ENCODE measurements at places on chromosomes 2 and 18.

DNA sequence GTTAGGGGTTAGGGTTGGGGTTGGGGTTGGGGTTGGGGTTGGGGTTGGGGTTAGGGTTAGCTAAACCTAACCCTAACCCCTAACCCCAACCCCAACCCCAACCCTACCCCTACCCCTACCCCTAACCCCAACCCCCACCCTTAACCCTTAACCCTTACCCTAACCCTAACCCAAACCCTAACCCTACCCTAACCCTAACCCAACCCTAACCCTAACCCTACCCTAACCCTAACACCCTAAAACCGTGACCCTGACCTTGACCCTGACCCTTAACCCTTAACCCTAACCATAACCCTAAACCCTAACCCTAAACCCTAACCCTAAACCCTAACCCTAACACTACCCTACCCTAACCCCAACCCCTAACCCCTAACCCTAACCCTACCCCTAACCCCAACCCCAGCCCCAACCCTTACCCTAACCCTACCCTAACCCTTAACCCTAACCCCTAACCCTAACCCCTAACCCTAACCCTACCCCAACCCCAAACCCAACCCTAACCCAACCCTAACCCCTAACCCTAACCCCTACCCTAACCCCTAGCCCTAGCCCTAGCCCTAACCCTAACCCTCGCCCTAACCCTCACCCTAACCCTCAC is 24.1 kb upstream of the RABL2A start:
- no peak for DNase-seq

DNA sequence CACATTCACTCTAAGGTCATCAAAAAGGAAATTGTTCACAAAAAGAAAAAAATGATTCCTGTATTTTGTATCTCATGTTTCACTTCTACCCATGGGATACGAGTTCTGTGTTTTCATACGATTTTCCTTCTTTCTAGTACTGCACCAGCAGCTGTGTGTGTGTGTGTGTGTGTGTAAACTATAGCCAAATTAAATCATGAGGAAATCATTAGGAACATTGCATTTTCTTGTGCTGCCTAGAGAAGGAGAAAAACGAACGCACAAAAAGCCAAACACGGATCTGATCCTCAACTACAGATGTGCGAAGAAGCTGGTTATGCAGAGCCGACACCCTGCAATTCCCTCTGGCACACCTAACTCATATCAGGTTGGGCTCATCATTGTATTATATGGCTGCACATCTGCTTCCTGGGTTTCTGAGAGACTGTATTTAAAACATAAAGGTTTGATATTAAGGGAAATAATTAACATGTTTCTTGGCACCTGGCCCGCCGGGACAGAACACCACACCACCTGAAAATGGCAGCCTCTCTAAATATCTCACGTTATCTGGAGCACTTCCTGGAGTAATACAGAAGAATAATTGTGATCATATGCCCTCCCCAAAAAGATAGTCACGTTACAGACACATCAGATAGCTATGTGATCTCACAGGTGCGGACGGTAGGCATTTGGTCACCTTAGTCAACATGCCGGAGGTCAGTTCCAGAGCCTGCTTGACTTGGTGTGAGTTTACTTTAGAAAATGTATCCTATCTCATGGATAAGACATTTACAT is 586.3 kb upstream of the SALL3 start:
- no peak for DNase-seq

- no peak for DNase-seq
These were observed 63.4 kb downstream of the SPATS2L start for GRCh38 chr2:200369886-200370285.

DNA sequence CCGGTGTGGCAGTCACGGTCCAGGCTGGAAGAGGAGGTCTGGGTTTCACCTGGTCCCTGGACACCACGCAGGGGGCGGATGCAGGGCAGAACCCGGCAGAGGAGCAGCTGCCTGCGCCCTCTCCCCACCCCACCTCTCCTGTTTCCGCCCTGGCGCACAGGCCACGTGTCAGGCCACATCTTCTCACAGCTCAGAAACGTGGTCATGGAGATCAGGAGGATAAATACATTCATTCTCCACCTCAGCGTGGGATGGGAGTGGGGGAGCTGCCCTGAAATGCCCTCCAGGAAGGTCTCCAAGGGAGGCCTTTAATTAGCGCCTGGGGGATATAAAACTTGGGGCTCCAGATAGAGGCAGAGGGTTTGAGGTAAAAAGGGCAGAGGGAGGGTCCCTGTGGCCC is 142.0 kb downstream of the KCTD1 start:
- no peak for DNase-seq

GRCh38 chr2:98800330-98801064 is 69.6 kb upstream of the MGAT4A start:
- no peak for DNase-seq

GRCh38 chr18:49959176-49959575 is 145.8 kb upstream of the ACAA2 start:
- DNase-seq, result no peak

GRCh38 chr2:172861098-172861497 is 125.5 kb downstream of the RAPGEF4 start:
- no peak for DNase-seq

DNA sequence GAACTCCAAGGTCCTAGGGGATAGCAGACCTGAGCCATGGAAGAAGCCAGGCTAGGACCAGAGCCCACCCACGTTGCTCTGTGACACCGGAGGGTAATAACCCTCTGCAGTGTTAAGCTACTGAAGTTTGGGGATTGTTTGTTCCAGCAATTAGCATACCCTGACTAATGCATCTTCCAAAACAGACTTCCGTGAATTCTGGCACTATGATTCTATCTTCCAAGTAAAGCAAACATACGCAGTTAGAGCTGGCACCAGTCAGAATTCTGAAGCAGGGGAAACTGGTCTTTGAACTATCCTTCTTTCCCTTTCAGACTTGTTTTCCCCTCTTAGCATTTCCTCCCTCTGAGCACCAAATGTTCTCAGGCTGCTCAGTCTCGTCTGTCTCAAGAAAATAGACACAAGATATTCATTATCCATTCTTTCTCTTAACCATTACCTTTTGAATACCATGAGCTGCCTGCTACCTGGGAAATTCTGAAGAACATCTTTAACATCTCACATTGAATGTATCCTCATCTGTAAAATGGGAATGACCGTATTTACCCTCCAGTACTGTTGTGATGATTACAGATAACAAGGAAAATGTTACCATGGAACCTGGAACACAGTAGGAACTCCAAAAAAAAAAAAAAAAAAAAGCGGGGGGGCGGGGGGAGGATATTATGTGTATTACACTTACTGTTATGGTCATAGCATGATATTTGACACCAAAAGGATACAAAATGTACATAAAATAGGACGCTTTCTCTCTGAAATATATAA is 108.2 kb downstream of the TCF4 start:
- DNase-seq, result no peak

GRCh38 chr2:30147715-30148610 is 1.2 kb downstream of the YPEL5 start:
- no peak for DNase-seq

GRCh38 chr2:54480025-54480424 is 23.9 kb downstream of the SPTBN1 start:
- no peak for DNase-seq

GRCh38 chr2:119393971-119394748 is 27.4 kb downstream of the DBI start:
- no peak for DNase-seq

DNA sequence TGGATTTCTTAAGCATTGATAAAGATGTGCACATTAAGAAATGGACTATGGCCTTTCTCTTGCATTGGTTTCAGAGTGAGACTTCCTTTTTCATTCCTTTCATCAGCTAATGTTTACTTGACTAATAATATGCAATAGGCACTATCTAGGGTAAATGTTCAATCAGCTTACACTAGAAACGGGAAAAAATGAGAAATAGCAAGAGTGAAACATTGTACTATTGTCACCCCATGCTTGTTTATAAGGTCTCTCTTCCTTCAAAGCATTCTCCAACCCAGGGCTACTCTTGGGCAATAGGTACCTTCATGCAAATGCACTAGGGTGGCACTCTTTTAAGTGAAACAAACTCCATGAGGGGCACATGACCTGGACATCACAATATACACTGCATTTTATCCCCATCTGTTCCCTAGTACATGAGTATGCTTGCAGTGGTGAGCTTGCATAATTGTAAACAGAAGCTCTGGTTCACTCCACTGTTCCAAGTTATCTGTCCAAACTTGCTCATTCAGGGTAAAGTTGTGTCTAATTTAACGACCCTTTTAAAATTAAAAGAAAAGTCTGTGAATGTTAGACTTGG is 402.3 kb downstream of the ERBB4 start:
- no peak for DNase-seq

DNA sequence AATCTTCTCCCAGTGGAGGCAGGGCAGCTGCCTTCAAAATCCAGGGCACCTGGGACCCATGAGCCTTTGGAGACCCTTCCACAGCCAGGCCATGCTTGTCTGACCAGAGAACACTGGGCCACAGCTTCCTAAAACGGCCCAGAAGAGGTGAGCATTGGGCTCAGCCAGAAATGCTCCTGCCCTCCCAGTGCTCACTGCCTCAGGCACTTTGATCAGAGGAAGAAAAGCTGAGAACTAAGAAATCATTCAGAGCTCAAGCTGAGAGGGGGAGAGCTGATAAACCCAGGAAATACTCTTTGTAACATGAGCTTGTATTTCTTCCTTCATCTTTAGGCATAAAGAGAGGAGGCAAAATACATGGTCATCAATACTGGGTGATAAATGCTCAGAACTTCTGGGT is 365.5 kb upstream of the KLHL29 start:
- no peak for DNase-seq

DNA sequence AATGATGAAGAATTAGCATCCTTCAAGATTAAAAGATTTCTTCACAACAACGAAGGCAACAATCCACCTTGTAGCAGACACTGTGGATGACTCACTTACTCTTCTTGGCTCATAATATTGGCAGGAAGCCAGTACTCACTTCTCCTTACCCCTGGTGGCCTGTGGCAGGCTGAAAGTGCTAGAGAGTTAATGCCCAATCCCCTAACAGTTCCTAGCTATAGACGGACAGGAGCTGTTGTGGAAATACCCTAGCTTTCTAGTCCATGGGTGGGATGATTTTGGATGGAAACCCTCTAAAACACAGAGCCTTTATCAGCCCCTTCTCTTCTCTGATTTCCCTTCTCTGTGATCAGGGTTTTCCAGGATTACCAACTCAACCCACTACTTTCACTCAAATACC is 128.6 kb upstream of the NYAP2 start:
- DNase-seq, result no peak

GRCh38 chr18:22475426-22476100 is 57.8 kb upstream of the CTAGE1 start:
- DNase-seq, result no peak

GRCh38 chr2:148202237-148202636 is 181.3 kb downstream of the MBD5 start:
- no peak for DNase-seq

DNA sequence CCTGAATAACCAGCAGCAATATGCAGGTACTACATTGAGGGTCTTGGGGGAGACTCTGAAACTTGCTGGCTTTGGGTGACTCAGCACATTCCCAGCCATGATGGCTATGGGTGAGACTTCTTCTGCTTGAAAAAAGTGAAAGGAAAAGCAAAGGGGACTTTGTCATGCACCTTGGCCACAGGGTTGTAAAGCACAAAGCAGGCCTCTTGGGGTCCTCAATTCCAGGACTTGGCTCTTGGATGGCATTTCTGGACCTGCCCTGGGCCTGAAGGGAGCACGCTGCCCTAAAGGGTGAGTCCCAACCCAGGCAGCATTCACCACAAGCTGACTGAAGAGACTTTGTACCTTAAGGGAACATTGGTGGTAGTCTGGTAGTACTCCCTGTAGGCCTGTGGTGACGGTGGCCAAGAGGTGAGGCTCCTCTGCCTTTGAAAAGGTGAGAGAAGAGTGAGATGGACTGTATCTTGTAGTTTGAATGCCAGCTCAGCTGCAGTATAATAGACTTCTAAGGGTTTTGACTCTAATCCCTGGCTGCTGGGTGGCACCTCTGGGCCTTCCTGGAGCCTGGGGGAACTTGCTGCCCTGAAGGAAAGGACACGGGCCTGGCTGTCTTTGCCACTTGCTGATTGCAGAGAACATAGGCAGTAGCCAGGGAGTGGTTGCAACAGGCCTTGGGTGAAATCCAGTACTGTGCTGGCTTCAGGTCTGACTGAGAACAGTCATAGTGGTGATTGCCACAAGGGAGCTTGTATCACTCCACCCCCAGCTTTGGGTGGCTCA is 36.5 kb upstream of the CYTIP start:
- DNase-seq, result peak; percentile 66

- no peak for DNase-seq
These were observed 30.5 kb downstream of the FOSL2 start for GRCh38 chr2:28422908-28423741.

DNA sequence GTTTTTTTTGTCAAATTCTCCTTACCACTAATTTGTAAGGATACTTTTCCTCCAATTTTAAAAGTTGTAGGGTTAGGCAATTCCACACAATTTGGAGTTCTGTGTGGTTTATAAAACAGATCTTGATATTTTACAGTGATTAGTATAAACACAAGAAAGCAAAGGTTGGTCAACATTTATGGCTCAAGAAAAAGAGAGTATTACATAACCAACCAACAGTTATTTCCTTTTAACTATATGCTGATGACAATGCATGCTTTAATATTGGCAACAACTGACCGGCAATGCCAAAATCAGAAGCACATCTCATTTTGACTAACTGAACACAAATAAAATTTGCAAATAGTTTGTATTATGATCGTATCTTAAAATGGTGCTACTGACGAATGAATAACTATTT is 137.2 kb downstream of the CDH2 start:
- DNase-seq, result no peak

- DNase-seq, result peak; percentile 50
These were observed at the start of gene GYPC for GRCh38 chr2:126655500-126656430. TSS of gene GYPC (plus strand) at chr2:126656158. CDS start at chr2:126656264, 106 bp downstream.

DNA sequence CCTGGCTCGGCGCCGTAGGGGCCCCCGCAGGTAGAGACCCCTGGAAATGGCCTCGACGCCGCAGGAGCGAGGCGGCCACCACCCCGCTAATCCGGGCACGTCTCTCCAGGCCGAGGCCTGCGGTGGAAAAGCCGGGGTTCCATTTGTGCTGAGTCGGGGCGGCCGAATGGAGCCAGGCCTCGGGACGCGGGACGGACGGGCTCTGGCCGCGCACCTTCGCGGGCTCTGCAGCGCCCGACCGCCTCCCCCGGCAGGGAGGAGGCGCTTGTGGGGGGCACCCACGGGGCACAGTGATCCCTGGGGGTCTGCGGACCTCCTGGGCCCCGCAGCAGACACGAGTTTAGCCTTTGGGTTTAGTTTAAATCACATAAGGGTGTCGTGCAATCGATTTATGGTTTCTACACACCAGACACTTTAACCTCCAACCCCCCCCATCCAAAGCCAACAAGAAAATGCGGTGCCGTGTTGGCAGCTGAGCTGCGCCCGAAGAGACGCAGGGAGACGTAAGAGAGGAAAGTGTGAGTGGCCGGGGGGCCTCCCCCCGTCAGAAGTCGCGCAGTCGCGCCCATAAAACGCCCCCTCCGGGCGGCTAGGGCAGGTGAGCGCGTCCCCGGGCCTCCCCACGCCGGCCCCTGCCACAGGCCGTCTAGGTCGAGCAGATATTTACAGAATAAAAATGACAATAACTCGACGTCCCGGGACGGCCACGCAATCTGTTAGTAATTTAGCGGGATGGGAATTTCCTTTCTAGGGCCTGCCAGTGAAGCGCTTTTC is 1.0 kb upstream of the NFATC1 start:
- DNase-seq, result no peak

- DNase-seq, result peak; percentile 43
These were observed 6.9 kb upstream of the PARD3B start for GRCh38 chr2:204538182-204539018.

All from GM04503 (cell line).